ENCODE measurements at places on chromosomes 4 and X.

GRCh38 chr4:104446431-104447278 lies 48.0 kb downstream of the CXXC4 start:
- DNase-seq, result no peak

- DNase-seq, result no peak
Observed at GRCh38 chrX:17602245-17602644, 135.0 kb upstream of the SCML1 start.

DNA sequence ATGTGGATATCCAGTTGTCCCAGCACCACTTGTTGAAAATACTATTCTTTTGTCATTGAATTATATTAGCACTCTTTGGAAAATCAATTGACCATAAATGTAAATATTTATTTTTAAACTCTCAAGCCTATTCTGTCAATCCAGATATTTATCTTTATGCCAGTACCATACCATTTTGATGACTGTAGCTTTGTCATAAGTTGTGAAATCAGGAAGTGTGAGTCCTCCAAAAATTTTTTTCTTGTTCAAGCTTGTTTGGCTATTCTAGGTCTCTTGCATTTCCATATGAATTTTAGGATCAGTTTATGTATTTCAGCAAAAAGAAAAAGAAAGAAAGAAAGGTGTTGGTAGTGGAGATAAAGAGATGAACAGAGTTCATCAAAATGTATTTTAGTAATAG lies 8.2 kb upstream of the SMPX start:
- no peak for DNase-seq

GRCh38 chr4:91222014-91222413 lies 1081.8 kb upstream of the GRID2 start:
- no peak for DNase-seq

DNA sequence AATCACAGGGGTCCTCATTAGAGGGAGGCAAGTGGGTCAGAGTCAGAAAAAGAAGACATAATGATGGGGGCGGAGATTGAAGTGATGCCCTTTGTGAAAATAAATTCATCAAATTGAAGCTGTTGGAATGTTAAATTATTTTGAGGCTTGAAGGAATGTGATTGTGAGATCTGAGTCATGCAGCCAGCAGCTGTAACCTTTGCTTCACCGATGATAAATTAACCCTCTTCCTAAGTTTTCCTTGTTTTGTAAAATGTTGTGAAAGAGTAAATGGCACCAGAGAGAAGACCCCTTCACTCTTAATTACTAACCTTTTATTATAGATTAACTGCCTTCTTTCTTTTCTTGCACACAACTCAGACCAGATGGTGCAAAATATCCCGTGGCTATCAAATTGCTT lies 47.7 kb upstream of the FAM9A start:
- no peak for DNase-seq

All from omental fat pad (tissue), 4 donors.